Adrenal gland (tissue), 19 donors: ENCODE measurements at places on chromosomes 1 and 21. TPM values are rescaled to one million over a fixed set of nuclear protein-coding genes. Genes with fewer than 3 reads are reported as not detected.
A peak's percentile ranks its signal among the peaks of the same experiment; 100 is the strongest.

GRCh38 chr1:207958376-207959139, 47.6 kb upstream of the CD34 start:
- no peak overlapping the region for H3K4me3 ChIP-seq
- H3K4me1 ChIP-seq: peaks cover 9% of the 10 kb centered on the region
- no peak overlapping the region for H3K27ac ChIP-seq
- DNase-seq: no peak
- no peaks in the 10 kb centered on the region for H3K27me3 ChIP-seq
- H3K36me3 ChIP-seq: no peaks in the 10 kb centered on the region

GRCh38 chr1:149884433-149885338, 14.7 kb upstream of the BOLA1 start:
- peak; percentile 38 for DNase-seq
- no peak overlapping the region for H3K4me3 ChIP-seq
- H3K27me3 ChIP-seq: no peaks in the 10 kb centered on the region
- no peaks in the 10 kb centered on the region for H3K36me3 ChIP-seq

Gene KCNE2
- not detected for total RNA-seq

DNA sequence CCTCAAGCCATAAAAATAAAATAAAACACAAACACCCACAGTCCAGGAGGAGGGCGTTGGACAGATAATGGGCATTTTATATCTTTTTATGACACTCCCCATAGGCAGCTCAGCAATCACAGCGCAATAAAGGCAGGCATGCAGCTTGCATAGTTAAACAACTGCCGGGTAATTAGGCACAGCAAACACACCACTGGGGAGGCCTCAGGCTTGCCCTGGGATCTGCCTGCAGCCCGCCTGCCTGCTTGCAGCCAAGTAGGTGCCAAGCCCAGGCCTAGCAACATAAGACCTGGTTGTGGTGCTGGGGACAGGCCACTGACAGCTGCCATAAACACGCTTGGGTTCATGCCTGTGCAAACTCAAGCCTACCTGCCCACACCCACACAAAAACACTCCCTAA, 54.2 kb downstream of the DMAP1 start:
- H3K27ac ChIP-seq: no peak overlapping the region
- no peak for DNase-seq
- H3K36me3 ChIP-seq: no peaks in the 10 kb centered on the region
- no peaks in the 10 kb centered on the region for H3K4me1 ChIP-seq

DNA sequence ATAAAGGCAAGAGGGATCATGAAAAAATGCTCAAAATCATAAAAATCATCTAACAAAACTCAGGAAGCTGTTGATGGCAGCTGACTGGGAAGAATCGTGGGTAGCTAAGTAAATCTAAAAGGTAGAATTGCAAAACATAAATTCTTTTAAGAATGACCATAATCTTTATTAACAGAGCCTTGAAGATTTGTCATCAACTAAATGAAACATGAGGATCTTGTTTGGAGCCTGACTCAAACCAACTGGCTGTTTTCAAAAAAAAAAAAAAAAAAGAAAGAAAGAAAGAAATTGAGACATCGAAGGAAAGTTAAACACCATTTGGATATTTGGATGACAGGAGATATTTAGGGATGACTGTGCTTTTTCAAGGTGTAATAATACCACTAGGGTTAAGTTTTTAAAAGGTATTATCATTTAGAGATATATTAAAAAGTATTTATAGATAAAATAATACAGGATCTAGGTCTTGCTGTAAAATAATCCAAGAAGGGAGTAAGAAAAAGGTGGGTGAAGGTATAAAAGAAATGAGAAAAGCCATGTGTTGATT, 48.6 kb downstream of the CD34 start:
- no peak for DNase-seq
- H3K4me1 ChIP-seq: peaks cover 32% of the 10 kb centered on the region
- no peak overlapping the region for H3K4me3 ChIP-seq
- peak overlapping the region; percentile 35 for H3K27ac ChIP-seq
- H3K27me3 ChIP-seq: no peaks in the 10 kb centered on the region

- H3K27me3 ChIP-seq: no peaks in the 10 kb centered on the region
- H3K27ac ChIP-seq: no peak overlapping the region
- no peaks in the 10 kb centered on the region for H3K36me3 ChIP-seq
- no peaks in the 10 kb centered on the region for H3K4me1 ChIP-seq
Observed at GRCh38 chr1:187876775-187877174, 1048.0 kb downstream of the PLA2G4A start.

DNA sequence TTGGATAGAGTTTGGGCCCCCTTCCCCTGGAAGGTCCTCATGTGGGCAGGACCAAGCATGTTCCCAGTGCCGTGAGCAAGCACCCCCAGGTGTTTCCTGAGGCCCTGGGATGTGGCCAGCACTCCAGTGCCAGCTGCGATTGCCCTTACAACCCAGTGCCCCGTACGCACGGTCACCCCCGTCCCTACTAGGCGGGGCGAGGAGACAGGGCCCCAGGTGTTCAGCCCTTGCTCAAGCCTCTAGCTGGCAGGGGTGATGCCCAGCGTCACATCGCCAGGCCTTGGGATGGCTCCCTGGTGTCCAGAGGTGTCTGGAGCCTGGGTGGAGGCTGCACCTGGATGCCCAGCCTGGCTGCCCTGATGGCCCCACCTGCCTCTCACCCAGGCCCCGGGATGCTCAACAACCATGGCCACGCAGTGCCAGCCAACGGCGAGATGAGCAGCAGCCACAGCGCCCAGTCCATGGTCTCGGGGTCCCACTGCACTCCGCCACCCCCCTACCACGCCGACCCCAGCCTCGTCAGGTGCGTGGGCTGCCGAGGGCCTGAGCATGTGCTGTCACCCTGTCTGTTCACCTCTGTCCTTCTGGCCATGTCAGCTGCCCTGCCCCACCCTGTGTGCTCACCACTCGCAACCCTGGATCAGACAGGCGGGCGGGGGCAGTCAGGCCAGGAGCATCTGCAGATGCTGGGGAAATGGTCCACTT, 21.6 kb upstream of the CCDC27 start:
- H3K27me3 ChIP-seq: no peaks in the 10 kb centered on the region
- no peak for DNase-seq
- H3K4me3 ChIP-seq: no peak overlapping the region
- H3K27ac ChIP-seq: no peak overlapping the region

- DNase-seq: no peak
- no peaks in the 10 kb centered on the region for H3K36me3 ChIP-seq
- no peak overlapping the region for H3K27ac ChIP-seq
- peaks cover 9% of the 10 kb centered on the region for H3K4me1 ChIP-seq
- no peaks in the 10 kb centered on the region for H3K27me3 ChIP-seq
Observed at GRCh38 chr1:184056921-184057555, 5.5 kb downstream of the TSEN15 start.
